Stimulated activated CD8-positive, alpha-beta memory T cell treated with anti-CD3 and anti-CD28 coated beads, Interleukin-2, amount 100 ng/mL, for 1 hour (primary cell): ENCODE measurements at places on chromosomes 5 and 9.

DNA sequence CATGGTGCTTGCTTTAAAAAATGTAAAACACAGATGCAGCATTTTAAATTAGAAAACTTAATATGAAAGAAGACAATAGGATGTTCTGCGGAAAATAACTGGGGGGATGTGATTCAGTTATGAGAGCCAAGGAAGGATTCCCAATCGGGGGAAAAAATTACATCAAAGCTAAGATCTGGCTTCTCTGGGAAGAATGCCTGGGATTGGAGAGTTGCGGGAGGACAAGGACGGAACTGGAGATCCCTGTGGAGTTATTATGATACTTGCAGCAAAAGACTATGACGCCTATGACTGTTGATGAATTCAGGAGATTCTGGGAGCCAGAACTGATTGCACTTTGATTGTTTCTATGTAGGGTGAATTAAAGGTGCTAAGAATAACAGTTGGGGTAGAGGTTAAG, 24.6 kb downstream of the MTX3 start:
- DNase-seq = no peak

GRCh38 chr9:127112056-127112455, 10.4 kb downstream of the ANGPTL2 start:
- DNase-seq = no peak

GRCh38 chr5:152546493-152546892, 141.4 kb upstream of the NMUR2 start:
- no peak for DNase-seq

- DNase-seq = no peak
Measured at GRCh38 chr9:91433180-91433579, 9.5 kb upstream of the NFIL3 start.

- no peak for DNase-seq
Measured at GRCh38 chr5:66324357-66324756, 180.3 kb downstream of the SREK1 start.

DNA sequence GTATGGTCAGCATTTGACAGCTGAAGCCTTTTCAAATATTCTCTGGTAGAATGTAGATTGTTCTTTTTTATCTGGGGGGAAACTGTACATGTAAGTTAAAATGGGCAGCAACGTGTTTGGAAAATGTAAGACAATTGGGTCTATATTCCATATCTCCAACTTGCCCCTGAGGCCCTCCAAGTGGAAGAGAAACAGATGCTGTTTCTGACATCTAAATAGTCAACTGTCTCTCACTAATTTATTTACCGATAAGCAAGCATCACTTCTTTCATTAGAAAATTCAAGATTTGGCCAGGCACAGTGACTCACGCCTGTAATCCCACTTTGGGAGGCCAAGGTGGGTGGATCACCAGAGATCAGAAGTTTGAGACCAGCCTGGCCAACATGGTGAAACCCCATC, 120.2 kb upstream of the TBCA start:
- no peak for DNase-seq

DNA sequence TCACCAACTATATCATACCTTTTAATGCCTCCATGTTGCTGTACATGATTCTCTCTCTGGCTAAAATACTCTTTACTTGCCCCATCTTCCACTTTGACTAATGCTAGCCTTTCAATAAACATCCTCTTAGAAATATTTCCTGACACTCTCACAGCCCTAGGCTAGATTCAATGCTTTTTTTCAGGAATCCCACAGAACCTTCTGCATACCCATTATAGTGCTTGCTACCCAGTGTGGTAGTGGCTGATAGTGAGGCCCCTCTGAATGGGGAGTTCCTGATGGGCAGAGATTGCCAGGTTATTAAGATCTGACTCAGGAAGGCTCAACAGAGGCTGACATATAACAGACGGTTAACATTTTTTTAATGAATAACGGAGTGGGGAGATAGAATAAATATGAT, 11.6 kb downstream of the SSBP2 start:
- no peak for DNase-seq

DNA sequence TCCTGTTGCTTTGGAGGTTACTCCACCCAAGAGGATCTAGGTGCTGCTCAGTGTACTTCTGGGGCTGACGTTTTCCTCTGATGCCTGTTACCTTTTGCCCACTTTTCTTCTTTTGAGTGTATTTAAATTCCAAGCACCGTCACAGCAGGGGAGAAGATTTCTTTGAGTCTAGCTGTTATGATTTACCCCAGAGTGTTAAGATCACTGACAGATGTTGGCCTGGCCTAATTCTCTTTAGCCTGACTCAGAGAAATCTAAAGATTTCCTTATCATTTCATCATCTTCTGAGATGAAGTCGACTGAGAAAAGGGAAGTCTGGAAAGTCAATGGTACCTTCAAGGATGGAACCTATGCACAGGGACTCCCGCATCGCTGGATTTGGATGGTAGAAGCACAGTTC, 191.5 kb downstream of the FBXL7 start:
- DNase-seq = no peak

DNA sequence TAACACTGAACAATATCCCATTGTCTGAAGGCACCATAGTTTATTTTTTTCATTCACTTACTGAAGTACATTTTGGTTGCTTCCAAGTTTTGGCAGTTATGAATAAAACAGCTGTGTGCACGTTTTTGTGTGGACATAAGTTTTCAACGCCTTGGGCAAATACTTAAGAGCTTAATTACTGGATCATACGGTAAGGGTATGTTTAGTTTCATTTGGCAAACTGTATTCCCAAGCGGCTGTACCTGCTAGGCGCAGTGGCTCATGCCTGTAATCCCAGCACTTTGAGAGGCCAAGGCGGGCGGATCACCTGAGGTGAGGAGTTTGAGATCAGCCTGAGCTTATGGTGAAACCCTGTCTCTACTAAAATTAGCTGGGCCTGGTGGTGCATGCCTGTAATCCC, 63.7 kb upstream of the FAM120A start:
- DNase-seq = no peak
